Breast epithelium (tissue), 4 donors: ENCODE measurements at places on chromosomes 1 and 21. TPM values are rescaled to one million over a fixed set of nuclear protein-coding genes. Genes with fewer than 3 reads are reported as not detected.

- no peaks in the 10 kb centered on the region for H3K36me3 ChIP-seq
- no peak overlapping the region for H3K4me3 ChIP-seq
- no peaks in the 10 kb centered on the region for H3K27me3 ChIP-seq
- no peak overlapping the region for H3K27ac ChIP-seq
These were observed 1.4 kb downstream of the PFKFB2 start for GRCh38 chr1:207054491-207054890.

DNA sequence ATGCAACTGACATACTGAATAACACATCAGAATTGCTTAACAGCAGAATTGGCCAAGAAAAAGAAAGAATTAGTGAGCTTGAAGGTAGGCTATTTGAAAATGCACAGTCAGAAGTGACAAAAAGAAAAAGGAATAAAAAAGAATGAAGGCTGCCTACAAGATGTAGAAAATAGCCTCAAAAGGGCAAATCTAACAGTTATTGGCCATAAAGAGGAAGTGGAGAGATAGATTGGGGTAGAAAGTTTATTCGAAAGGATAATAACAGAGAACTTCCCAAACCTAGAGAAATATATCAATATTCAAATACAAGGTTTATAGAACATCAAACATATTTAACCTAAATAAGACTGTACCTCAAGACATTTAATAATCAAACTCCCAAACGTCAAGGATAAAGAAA lies 67.5 kb downstream of the ATP6V1G3 start:
- H3K27ac ChIP-seq = no peak overlapping the region
- no peak for DNase-seq
- H3K36me3 ChIP-seq = no peaks in the 10 kb centered on the region
- H3K4me3 ChIP-seq = no peak overlapping the region

VPS72 gene
- total RNA-seq = 34.6 TPM

LYPD8 gene
- total RNA-seq = not detected

DNA sequence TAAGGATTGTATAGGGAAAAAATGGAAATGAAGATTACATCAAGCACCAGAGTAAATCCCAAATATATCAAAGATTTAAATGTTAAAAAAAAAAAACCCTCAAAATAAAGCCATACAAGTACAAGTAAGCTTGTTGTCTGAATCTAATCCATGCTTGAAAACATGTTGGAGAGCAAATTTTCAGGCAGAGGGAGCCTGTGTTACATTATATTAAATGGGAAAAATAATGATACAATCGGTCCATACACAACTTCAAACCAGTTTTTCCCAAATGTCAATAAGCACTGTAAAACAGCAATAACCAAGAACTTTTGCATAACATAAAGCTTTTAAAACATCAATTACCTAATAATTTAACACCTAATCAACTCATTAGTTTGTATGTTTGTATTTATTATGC lies 949.4 kb upstream of the ADGRL4 start:
- H3K27me3 ChIP-seq = no peaks in the 10 kb centered on the region
- no peak overlapping the region for H3K27ac ChIP-seq
- H3K4me3 ChIP-seq = no peak overlapping the region
- H3K36me3 ChIP-seq = no peaks in the 10 kb centered on the region
- no peak for DNase-seq

SH3D21 gene
- total RNA-seq = 0.80 TPM

GRCh38 chr1:181391301-181391900 lies 91.9 kb upstream of the CACNA1E start:
- no peaks in the 10 kb centered on the region for H3K36me3 ChIP-seq
- no peak for DNase-seq
- H3K4me3 ChIP-seq = no peak overlapping the region
- no peaks in the 10 kb centered on the region for H3K4me1 ChIP-seq
- H3K27me3 ChIP-seq = no peaks in the 10 kb centered on the region

DNA sequence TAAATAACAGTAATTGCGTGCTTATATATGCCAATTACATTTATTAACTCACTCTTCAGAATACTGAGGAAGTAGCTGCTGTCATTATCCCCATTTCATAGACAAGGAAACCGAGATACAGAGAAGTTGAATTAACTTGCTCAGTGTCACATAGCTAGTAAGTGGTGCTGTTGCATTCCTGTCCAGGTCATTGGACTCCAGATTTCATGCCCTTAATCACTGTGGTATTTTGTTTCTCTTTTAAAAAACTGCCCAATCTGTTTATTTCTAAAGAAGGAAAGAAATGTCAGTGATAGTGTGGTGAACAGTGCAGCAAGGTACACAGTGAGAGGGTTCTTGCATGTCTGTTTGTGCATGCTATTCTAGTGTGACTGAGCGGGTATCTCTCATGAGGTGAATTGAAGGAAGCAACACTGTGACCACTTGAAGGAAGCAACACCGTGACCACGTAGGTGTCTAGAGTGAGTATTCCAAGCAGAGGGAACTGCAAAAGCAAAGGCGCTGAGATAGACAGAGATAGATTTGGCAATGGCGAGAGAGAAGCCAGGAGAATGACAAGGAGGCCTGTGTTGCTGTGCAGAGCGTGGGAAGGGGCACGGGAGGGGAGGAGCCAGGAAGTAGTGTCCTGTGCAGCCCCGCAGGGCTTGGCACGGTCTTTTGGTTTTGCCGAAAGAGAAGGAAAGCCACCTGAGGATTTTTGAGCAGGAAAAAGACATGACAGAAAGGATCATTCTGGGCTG lies 95.9 kb downstream of the CAMTA1 start:
- DNase-seq = peak; percentile 86
- peak overlapping the region; percentile 71 for H3K27ac ChIP-seq
- no peaks in the 10 kb centered on the region for H3K4me1 ChIP-seq

- no peak overlapping the region for H3K27ac ChIP-seq
- H3K27me3 ChIP-seq = no peaks in the 10 kb centered on the region
- DNase-seq = no peak
- no peak overlapping the region for H3K4me3 ChIP-seq
- H3K4me1 ChIP-seq = no peaks in the 10 kb centered on the region
These were observed 3.9 kb upstream of the AJAP1 start for GRCh38 chr1:4650481-4650880.
